Stimulated activated CD8-positive, alpha-beta memory T cell treated with anti-CD3 and anti-CD28 coated beads, Interleukin-7, amount 100 ng/mL, for 4 hours (primary cell): ENCODE measurements at places on chromosomes 3 and 15.
A peak's percentile ranks its signal among the peaks of the same experiment; 100 is the strongest.

- no peak for DNase-seq
These were observed 31.5 kb upstream of the TM4SF4 start for GRCh38 chr3:149442851-149443544.

DNA sequence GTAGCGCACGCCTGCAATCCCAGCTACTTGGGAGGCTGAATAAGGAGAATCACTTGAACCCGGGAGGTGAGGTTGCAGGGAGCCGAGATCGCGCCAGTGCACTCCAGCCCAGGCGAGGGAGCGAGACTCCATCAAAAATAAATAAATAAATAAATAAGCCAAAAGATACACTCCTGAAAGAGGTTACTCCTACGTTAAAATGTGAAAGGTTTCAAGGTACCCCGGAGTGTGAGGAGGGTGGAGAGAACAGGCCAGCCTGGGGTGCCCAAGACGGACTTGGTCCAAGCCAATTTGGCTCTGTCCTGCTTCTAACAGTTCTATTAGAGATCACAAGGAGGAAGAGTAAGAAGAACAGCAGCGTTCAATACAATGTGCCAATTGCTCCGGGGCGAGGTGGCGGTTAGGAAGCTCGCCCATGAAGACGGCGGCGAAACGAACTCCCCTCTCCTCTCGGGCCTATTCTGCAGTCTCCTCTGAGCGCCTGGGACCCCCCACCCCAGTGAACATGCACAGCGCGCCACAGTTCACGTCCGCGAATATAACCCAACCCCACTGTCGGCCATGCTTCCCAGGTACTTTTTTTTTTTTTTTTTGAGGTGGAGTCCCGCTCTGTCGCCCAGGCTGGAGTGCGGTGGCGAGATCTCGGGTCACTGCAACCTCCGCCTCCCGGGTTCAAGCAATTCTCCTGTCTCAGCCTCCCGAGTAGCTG, 942 bp downstream of the ELP6 start:
- peak; percentile 3 for DNase-seq

DNA sequence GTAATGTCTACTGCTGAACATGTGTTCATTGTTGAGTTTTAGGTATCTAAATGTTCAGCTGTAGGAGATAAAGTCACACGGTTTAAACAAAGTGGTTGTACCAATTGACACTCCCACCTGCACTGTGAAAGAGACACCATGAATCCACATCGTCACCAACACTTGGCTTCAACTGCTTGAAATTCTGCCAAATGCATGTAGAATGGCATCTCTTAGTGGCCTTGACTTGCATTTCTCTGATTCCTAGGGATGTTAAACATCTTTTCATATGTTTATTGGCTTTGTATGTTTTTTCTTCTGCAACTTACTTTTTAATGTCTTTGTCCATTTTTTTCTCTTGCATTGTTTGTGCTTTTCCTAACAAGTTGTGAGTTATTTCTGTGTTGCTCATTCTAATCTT, 43.4 kb downstream of the RPLP1 start:
- DNase-seq = no peak

GRCh38 chr15:74782259-74783071, 585 bp downstream of the CSK start:
- no peak for DNase-seq

DNA sequence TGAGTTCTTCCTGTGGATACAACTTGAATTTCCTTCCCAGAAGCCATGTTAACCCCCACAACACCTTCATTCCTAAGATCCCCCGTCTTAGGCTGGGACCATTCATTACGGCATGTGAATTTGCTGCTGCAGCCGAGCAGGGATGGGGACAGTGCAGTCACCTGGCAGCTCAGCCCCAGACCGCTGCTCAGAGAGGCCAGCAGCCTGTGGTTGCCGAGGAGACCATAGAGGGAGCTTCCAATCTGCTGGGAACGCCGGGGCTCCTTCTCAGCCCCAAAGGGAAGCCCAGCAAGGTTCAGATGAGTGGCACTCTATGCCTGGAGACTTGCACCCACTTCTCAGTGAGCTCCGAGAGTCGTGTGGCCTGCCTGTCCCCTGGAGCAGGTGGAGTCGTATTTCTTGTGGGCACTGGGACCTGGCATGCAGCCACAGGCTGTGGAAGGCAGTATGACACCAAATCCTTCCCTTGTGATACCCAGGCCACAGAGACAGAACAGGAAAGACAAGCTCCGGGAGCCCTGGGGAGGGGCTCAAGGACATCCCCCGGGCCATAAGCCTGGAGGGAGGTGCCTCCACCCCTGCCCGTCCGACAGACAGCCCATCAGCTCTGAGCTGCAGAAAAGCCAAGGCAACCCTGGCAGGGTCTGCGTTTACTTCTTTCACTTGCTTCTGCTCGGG, 167.3 kb downstream of the FAM43A start:
- no peak for DNase-seq

DNA sequence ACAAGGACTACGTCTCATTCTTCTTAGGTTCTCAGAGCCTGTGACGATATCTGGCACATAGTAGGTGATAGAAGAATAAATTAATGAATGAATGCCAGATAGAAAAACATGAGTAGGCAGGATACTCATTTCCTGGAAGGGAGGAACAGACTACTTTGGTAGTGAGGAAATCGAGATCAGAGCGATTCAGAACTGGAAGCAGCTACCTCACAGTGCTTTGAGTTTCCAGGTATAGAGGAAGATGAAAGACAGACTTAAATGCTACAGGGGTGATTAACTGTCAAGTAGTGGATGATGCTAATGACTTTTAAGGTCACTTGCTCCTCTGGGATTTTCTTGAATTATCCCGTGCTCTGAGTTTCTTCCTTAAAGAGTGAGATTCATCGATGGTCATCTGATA, 951.5 kb upstream of the CFAP20DC start:
- DNase-seq = no peak

GRCh38 chr3:153640689-153641665, 479.0 kb downstream of the RAP2B start:
- no peak for DNase-seq

- no peak for DNase-seq
These were observed 4.2 kb downstream of the ABTB1 start for GRCh38 chr3:127676921-127677351.

DNA sequence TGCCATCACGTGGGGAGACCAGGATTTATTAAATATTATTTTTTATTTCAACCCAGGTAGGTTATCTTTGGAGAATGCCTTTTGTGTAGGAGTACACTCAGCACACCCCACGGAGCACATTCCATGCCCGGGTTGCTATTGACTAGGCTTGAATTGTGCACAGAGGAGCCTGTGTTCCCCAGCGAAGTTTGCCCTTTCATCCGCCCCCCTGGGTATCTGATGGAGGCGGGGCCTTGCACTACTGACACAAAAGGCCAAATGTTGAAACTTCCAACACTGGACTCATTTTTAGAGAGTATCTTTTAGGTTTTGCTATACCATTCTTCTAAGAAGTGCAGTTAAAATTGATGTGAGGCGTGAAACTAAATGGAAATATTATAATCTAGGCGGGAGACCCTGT, 39.3 kb upstream of the PPP4R2 start:
- DNase-seq = no peak

- DNase-seq = no peak
These were observed 48.7 kb downstream of the PRICKLE2 start for GRCh38 chr3:64176461-64176996.

DNA sequence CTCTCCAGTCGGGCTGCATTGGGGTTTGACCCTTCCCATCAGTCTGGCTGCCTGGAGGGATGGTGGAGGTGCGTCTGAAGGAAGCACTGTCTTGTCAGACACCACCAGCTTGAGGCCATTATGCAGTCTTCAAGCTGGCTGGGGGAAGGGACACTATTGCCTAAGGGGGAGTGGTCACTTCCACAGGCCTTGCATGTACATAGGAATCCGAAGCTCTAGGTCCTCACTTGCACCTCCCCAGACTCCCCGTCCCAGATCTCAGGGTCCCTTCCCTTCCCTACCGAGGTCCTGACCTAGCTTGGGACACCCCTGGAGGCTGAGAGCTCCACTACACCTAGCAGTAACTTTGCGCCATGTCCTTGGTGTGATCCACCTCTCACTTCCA, 48.6 kb upstream of the KLF13 start:
- DNase-seq = no peak

- DNase-seq = no peak
These were observed 333.7 kb downstream of the ROBO2 start for GRCh38 chr3:77373619-77374018.

DNA sequence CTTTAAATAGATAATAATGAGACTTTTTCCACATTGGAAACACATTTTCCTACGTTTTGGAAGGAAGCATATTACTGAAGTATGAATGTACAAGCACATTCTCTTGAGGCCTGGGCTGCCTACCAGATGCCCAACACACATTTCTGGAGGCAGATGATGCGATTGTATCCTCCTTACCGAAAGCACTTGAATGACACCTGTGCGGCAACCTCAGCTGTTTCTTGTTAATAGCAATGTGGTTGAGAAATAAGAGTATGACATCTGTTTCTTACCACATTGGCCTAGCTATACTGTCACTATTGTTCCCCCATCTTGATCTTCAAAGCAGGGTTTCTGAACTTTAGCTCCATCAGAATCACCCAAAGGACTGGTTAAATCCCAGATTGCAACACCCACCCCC, 84.8 kb downstream of the ARPP21 start:
- no peak for DNase-seq

GRCh38 chr3:183244219-183244618, 8.8 kb upstream of the B3GNT5 start:
- DNase-seq = no peak

DNA sequence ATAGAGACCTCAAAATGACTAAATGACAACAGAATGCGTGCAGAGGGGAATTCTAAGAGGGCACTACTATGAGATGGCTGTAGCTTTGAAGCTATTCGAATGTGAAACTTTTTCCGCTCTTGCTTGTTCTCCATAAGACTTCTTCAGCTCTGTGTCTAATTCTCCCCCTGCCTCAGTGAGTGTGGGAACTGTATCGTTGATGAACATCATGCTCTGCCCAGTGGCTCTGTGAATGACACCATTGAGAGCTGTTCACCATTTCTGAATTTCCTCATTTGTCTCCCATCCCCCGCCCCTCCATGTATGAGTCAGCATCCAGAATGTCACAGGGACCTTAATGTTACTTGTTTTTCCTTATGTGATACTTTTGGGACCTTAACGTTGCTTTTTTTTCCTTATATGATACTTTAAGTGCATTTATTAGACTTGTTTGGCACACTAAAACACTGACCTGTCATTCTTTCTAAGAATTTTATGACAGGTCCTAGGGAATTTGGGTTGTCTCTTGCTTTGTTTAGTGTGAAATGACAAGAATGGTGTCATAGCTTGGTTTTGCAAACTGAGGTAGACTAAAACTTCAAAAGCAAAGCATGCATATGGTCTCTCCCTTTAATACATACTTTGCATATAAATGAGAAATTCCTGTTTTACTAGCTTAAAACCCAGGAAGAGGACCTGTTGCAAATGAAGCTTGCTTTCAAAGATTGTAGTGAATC, 99.6 kb downstream of the FNDC3B start:
- DNase-seq = no peak

DNA sequence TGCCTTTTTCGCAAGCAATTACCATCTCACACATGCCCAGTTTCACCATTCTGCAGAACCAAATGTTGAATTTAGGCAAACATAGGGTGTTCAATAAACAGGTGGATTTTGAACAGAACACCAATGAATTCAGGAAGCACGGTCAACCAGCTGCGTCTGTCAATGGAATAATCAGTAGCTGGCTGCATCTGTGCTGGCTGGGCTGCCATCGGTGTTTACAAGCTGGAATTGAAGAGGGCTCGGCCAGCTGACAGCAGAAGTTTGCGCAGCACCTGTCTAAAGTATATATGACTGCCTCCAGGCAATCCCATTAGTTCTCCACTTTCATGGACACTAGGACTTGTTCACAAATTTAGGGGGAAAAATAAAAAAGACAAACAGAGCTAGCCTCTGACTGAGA, 996.4 kb upstream of the CFAP20DC start:
- DNase-seq = no peak

GRCh38 chr15:39624806-39625205, 43.9 kb downstream of the THBS1 start:
- peak; percentile 56 for DNase-seq

- DNase-seq = no peak
These were observed 52.3 kb downstream of the NCEH1 start for GRCh38 chr3:172658344-172659245.

- DNase-seq = no peak
These were observed 23.3 kb downstream of the CBLB start for GRCh38 chr3:105845488-105845887.

DNA sequence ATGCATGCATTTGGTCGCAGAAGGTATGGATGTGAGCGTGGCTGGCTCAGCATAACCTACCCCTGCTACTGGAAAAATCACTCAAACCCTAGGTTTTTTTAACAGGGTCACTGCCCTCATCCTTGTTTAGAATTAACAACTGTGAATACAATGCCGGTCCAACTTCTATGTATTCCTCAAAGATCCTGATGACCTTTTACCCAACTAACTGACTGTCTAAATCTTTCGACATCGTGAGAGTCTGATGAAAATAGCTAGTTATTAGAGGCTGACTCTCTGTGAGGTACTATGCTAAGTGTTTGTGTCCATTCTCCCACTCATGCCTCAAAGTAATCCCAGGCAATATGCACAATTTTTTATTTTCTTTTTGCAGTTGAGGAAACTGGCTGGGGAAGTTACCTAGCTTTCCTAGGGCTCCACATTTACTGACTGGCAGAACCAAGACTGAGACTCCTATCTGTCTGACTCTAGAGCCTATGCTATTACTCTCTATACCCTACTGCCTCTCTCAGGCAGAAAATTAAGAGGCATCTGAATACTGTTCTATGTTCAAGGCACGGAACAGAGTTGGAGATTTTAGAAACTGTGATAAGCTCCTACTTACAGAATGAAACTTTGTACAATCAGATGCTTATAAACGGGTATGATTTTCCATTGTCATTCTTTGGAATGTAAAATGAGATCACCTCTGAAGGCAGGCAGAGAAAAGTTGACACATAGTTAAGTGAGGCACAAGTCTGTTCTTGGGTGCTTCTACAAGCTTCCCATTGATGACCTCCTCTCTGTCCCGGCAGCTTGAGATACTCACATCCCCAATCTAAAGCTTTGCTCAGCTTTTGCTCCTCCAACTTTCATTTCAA, 56.4 kb downstream of the FILIP1L start:
- no peak for DNase-seq
